ENCODE measurements at places on chromosomes 5 and 9.
A peak's percentile ranks its signal among the peaks of the same experiment; 100 is the strongest.

DNA sequence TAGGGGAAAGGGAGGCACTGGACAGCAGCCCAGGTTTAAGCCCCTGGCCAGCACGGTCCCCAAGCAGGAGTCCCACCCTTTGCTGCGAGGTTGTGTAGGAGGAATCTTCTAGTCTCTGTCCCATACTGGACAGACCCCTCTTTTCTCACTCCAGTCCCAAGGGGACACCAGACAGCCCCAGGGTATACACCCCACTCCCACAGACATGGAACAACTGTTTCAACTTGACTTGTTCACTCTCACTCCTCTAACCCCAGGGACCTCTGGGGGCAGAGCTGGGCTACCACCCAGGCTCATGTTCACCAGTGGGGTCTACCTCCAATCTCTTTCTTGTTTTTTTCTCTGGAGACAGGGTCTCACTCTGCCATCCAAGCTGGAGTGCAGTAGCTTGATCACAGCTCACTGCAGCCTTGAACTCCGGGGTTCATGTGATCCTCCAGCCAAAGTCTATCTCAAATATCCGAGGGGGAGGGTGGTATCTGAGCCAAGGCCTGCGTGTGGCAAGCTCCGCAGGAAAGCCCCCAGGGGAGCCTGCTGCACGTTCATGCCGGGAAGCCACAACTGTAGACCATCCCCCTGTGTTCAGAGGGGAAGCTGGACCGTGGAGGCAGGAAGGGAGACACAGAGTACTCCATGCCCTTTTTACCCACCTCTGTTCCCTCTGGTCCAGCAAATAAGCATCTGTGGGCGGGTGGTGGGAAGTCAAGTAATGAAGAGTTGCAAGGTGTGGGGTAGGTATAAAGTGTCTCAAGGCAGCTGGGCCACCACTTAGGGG is 1.8 kb downstream of the PTGES2 start:
- DNase-seq, result no peak

- no peak for DNase-seq
Observed at GRCh38 chr9:88804254-88804596, 187.0 kb upstream of the S1PR3 start.

DNA sequence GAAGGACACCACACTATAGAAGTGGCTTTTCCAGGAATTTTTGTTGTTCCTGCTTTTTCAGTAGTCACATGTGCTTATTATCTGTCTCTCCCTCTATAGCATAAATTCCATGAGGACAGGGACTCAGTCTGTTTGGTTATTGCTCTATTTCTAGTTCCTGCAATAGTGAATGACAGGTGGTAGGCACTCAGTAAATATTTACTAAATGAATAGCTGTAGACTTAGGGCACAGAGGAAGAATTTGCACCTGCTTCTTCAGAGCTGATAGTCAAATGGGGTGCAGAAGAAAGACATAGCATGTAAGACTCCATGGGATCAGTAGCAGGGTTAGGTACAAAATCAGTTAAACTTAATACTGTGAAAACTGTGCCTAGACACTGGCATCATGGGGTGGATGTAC is 580.2 kb downstream of the CCDC171 start:
- DNase-seq, result no peak

GRCh38 chr5:37575541-37576489 is 196.7 kb downstream of the WDR70 start:
- DNase-seq, result no peak

DNA sequence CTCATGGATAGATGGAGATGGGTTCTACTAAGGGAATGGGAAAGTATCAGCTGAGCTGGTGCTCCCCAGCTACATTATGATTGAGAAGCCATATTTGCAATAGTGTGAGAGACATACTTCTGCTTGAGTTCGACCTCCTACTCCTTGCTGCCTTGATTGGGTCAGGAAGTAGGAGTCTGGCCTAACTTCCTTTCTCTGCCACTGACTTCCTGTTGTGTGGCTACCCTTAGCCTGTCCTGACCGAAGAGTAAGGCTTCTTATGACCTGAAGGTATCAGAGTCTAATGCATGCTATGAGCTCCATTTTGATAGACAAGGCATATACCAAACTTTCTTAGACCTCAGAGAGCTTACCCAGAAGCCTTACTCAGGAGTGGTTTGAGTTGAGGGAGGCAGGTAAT is 53.9 kb downstream of the OSTF1 start:
- DNase-seq, result no peak

DNA sequence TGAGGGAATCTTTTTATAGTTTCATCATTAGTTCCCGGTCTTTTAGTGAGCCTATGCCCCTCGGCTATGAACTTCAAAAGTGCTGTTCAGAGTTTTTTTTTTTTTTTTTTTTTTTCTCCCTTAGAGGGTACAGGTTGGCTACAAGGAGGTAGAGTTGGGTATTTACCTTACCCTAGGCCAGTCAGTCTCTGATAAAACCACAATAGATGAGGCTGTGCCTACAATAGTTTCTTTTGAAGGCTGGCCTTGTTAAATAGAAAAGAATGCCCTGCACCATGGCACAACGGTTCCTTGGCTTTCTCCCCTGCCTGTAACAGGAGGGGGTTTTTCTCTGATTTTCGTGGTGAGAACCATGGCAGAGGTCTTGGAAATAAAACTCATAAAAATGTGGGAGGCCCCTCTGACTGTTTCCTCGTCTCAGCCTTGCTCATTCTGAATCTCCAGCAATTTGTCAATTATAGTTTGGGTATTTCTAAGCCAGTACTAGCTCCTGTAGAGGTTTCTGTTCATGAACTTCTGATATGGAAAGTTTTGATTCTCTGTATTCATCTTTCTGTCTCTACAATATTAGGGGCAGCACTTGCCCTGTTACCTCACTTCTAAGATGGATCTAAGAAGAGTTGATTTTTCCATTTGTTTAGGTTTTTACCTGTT is 152.0 kb downstream of the MTRR start:
- DNase-seq, result no peak

GRCh38 chr5:133383580-133383939 is 228.8 kb downstream of the FSTL4 start:
- DNase-seq, result no peak

DNA sequence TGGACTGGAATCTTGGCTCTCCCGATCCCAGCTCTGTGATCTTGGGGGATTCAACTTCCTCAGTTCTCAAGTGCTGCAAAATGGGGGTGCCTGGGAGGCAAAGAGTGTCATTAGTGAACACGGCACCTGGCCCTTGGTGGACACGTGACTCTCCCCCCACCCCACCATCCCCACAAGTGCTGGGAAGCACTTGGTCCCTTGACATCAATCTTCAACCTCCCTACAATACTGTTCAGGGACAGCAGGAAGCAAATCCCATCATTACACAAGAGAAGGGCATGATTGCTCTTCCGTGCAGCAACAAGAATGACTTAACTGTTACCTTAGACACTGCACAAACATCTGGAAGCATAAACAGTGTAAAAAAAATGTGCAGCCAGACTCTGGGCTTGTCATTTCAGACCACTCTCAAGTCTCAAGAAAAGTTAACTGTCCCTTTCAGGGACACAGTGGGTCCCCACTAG is 61.4 kb downstream of the PSMB7 start:
- DNase-seq, result no peak

DNA sequence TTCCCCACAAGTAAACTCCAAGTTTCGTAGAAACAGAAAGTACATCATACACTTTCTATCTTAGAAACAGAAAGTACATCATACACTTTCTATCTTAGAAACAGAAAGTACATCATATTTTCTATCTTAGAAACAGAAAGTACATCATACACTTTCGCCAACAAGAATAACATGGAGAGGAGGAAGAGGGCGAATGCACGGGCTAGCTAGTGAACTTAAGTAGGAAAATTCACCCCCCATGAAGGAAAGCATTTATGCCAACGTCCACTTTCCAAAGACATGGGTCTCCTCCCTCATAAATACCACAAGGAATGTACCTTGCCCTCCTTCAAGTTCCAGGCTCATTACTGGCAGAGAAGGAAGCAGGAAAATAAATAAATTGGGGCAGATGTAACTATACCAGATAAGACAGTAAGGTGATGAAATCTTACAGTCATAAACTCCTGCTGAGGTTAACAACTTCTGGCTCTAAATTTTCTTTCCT is 64.7 kb downstream of the FRMD3 start:
- DNase-seq, result no peak

DNA sequence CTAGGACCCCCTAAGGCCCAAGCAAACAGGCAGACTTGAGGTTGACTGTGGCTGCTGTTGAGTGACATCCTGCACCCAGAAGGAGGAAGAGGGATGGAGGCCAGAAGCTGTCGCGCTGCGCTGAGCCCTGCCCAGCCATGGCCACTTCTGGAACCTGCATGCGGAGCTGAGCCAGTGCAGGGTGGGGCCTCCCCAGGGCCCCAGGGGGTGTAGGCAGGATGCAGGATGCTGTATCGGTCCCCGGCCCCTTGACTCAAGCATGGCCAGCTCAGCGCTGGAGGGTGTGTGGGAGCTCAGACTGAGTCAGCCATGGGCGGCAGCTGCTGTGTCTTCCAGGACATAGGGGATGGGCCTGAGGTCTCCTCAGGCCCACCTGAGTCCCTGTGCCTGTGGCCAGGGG is 26.9 kb downstream of the GLT6D1 start:
- DNase-seq, result no peak

DNA sequence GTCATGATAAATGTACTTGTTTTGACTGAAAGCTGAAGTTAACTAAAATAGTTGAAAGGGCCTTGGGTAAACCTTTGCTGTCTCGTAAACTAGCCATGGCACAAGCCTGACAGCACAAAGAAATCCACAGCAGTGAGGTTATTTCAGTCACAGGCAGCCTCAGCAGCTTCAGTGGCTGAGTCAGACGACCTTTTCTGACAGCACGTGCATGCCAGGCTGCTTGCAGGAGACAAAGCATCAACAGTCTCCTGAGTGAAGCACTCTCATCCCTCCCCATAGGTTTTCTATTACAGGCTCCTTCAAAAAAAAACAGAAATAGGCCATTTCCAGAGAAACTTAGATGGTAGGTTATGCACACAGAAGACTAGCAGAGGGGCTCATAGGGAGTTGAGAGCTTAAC is 34.6 kb downstream of the OXCT1 start:
- DNase-seq, result no peak

GRCh38 chr5:530001-530955 is 6.0 kb upstream of the SLC9A3 start:
- peak; percentile 12 for DNase-seq

DNA sequence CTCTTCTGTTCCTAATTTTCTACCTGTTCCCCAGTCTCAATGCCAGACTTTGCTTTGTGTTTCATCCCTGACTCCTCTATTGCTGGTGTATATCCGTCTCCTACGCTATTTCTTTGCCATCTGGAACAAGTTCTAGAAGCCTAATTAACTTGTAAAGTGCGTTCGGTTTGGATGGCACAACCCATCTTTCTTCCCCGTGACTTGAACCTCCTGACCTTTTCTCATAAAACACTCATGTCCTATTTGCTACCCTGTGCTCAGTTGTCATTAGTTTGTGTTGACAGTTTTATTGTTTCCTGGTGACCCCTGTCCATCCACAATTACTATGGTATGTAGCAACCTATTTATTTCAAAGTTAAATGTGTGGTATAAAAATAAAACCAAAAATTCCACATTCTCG is 323.5 kb downstream of the TLE4 start:
- no peak for DNase-seq

DNA sequence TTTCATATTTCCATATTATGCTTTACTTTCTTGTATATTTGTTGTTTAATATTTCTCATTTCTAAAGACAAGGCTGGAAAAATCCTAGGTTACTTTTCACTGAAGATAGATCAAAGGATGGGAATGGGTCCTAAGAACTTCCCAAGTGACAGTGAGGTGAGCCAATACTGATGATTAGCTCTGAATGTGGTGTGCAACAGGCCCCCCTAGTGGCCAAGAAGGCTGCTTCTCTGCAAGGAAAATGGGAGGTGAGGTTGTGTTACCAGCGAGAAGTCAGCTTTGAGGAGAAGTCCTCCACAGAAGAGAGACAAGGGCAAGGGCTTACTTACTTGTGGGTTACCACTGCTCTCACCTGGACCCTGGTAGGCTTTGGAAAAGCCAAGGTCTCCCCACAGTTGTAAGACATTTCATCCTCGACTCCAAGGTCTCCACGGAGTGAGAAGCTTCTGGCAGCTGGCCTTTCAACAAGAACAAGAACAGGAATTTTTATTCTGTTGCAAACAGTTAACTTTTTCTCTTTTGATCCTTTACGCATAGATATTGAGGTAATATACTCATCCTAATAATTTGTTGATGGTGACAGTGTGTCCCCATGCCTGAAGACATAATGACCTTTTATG is 69.9 kb downstream of the MAMDC2 start:
- DNase-seq, result peak; percentile 2

DNA sequence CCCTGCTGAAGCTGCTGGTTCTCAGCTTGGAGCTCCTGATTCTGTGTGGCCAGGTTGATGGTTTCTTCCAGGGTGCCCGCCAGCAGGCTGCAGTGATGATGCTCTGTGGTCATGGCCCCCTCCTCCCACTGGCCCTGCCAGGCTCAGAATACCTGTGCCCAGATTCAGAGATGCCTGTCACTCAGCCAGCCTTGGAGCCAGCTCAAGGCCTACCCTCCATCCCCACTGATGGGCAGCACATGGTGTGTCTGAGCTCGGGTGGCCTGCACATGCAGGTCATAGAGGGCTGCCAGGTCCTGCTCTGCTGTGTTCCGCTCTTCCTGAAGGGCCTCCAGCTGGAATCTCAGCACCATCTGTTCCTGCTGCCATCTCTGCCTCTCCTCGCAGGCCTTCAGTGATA is 5.4 kb downstream of the SLC35A4 start:
- DNase-seq, result no peak

- DNase-seq, result no peak
Observed at GRCh38 chr9:95297316-95297715, 20.2 kb downstream of the FANCC start.

GRCh38 chr5:56717253-56717987 is 97.9 kb upstream of the MAP3K1 start:
- DNase-seq, result no peak

- DNase-seq, result no peak
Observed at GRCh38 chr9:136665704-136666371, 3.1 kb downstream of the EGFL7 start.

GRCh38 chr9:90818279-90818678 is 16.7 kb downstream of the SYK start:
- no peak for DNase-seq

GRCh38 chr9:5265939-5266338 is 34.7 kb downstream of the INSL4 start:
- no peak for DNase-seq

GRCh38 chr5:167317884-167318283 is 973.6 kb upstream of the WWC1 start:
- no peak for DNase-seq

DNA sequence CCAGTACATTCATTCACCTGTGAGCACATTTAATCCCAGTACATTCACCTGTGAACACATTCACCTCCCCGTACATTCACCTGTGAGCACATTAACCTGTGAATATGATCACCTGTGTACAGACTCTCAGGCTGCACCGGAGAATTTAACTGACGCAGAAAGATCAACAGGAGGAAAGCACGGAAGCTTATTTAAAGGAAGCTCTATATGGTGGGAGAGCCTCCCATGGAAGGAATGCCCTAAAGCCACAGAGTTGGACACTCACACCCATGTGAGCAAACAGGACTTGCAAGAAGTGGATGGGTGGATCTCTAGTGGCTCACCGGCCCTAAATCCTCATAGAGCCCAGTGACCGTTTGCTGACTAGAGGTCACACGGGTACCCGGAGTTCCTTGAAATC is 38.2 kb downstream of the TRIP13 start:
- DNase-seq, result no peak

Measured in midbrain (tissue), 1 donor.